Fibroblast of skin of right biceps (primary cell): ENCODE measurements at places on chromosomes 6 and 20.

DNA sequence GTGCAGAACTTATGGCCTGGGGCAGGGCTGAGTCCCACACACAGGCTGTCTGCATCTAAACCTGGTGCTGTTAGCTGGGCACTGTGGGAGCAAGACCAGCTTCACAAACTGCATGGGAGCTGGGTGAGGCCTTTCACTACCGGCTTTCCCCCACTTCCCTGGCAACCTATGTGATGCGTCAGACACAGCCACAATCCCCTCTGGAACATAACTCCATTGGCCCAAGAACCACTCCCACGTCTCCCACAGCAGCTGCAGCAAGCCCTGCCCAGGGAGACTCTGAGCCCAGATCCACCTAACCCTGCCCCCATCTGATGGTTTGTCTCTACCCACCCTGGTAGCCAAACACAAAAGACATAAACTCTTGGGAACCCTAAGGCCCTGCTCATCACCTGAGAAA, 9.3 kb downstream of the WDR27 start:
- no peak for DNase-seq

- no peak for DNase-seq
These were observed 11.3 kb upstream of the ZNF335 start for GRCh38 chr20:45983279-45983743.

GRCh38 chr6:8930009-8930408, 494.7 kb upstream of the SLC35B3 start:
- DNase-seq: no peak

GRCh38 chr6:298233-299103, 6.2 kb downstream of the DUSP22 start:
- no peak for DNase-seq

DNA sequence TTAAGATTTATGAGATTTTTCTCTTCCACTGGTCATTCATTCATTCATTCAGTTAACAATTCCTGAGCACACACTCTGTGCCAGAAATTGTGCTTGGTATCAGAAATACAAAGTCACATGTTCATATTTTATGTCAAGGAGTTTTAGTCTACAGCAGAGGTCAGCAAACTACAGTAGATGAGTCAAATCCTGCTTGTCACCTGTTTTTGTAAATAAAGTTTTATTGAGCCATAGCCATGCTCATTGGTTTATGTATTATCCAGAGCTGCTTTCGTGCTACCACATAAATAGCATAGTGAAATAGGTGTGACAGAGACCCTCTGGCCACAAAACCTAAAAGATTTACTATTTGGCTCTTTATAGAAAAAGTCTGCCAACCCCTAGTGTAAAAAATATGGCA, 46.8 kb downstream of the THEMIS start:
- no peak for DNase-seq

- peak; percentile 87 for DNase-seq
These were observed at the start of gene PHF1 for GRCh38 chr6:33410711-33411631. TSS of gene PHF1 (plus strand) at chr6:33411014. CDS start at chr6:33412264, 1,250 bp downstream.

- peak; percentile 8 for DNase-seq
These were observed 564.8 kb downstream of the RFPL4B start for GRCh38 chr6:112911959-112912358.

DNA sequence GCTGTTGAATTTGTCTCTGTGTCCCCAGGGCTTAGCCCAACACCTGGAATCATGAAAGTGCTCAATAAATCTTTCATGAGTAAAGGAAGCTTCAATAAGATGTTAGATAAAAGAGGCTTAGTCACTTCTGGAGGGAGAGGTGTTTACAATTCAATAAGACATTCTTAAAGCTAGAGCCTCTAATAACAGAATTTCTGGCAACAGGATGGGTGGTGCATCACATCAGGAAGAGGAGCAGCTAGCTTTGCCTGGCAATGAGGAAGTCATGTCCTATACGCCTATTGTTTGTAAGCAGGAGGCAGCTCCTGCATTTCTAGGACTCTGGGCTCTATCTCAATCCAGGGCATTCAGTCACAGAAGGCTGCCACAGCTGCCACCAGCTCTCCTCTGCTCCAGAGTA, 638.5 kb downstream of the EPM2A start:
- no peak for DNase-seq

DNA sequence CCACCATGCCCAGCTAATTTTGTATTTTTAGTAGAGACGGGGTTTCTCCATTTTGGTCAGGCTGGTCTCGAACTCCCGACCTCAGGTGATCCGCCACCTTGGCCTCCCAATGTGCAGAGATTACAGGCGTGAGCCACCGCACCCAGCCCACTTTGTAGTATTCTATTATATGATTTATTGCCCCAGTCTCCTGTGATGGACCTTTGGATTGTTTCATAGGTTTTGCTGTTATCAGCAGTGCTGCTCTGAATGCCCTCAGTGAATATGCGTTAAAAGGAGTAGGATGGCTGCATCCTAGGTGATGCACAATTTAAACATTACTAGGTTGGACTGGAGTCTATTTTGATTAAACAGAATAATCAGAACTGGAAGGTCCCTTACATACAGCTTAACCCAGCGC, 10.3 kb downstream of the ID1 start:
- no peak for DNase-seq

DNA sequence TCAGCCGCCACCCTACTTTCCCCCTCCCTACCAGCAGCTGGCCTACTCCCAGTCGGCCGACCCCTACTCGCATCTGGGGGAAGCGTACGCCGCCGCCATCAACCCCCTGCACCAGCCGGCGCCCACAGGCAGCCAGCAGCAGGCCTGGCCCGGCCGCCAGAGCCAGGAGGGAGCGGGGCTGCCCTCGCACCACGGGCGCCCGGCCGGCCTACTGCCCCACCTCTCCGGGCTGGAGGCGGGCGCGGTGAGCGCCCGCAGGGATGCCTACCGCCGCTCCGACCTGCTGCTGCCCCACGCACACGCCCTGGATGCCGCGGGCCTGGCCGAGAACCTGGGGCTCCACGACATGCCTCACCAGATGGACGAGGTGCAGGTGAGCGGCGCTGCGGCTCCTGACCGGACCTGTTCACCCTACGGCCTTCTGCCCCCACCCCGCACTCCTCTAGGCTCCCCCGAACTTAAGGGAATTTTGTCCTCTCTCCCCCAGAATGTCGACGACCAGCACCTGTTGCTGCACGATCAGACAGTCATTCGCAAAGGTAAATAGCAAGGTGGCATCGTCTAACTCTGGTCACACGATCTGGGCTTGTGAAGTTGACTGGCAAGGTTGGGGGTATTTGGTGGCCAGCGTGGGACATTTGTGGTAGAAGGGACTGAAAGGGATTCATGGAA, 2.3 kb downstream of the TFAP2C start:
- DNase-seq: no peak

DNA sequence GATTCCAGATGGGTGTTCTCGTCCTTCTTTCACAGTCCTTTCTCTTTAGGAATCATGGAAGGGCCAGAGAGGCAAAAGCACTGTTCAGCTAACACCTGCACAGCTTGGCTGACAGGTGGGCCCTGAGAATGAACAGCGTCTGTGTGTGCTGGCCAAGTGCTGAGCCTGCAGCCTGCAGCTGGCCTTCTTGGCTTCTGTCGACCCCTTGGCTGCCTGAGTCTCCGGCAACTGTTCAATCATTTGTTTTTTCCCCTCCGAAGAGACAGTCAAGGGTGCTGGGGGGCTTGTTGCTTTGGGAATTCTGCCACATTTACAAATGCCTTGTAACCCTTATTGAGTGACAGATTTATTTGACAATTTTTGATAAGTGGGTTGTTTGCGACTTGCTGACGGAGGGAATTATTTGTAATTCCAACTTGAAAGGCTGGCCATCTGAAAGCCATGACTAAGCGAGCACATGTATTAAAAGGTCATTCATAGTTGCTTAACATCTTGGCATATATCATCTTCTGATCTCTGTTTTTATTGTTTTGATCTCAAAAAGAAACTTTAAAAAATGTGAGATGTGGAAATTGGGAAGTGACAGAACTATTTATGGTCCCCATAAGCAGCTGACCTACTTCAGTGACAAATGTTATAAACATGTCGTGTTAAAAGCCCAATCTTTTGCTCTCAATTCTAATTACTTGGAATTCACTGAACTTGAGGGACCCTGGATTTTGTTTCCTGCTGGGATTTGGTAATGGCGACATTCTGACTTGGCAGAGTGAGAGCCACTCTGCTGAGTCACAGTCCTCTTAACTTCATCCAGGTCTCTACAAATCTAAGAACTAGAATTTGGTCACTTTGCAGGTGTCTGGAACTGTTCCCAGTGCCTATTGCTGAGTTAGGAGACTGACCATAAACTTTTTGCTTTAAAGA, 41.9 kb upstream of the FERMT1 start:
- DNase-seq: no peak

DNA sequence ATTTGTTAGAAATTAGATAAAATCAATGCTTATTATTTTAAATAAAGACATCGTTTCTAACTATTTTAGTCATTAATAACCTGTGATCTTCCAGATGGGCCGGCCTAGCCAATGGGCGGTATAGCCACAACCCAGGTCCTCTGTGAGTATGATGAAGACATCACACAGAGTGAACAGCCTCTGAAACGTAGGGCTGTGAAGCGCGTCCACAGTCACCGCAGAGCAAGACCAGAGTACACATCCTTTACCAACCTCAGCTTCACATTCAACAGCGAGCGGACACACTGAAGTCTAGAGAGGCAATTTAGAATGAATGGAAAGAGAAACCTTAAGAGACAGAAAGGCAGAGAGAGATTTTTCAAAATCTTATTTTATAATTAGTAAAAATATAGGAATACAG, 125.0 kb upstream of the RPS6KA2 start:
- no peak for DNase-seq

GRCh38 chr6:163260111-163260895, 154.2 kb upstream of the QKI start:
- DNase-seq: peak; percentile 23

DNA sequence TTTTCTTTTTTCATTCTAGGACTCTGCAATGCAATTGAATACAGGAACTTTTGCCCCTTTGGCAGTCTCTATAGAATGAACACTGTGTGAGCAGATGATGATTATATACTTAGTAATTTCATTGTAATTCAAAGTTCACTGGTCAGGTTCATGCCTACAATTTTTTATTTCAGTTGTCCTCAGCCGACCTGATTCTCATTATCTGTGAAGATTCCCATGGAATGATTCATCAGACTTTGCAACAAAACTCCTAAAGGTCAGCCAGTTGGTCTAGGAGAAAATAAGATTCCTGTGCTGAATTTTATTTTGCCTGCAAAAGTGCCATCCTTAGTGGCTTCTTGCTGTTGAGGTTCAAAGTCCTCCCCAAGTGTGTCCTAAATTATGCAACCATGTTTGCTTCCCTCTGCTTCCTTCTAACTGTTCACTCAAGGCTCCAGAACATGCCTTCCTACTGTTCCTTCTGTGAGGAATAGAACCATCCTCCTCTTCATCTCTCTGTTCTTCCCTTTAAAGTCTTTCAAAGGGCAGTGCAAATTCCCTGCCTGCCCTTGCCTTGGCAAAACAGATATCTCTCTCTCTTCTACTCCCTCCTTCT, 194.2 kb upstream of the CNR1 start:
- DNase-seq: peak; percentile 69

DNA sequence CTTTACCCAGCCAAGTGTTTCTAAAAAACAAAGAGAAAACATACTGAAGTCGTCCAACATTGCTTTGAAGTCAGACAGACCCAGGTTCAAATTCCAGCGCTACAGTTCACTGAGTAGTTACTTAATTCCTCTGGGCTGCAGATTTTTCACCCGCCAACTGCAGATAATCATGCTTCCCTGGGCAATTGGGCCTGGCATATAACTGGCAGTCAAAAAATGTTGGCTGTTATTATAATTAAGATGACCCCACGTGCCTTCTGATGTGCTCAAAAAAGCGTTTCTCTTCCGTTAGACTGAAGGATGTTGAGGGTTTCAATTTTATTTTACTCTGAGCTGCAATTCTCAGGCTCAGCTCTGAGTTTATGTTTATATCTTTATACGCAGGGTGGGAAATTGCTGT, 156.1 kb upstream of the CITED2 start:
- no peak for DNase-seq

DNA sequence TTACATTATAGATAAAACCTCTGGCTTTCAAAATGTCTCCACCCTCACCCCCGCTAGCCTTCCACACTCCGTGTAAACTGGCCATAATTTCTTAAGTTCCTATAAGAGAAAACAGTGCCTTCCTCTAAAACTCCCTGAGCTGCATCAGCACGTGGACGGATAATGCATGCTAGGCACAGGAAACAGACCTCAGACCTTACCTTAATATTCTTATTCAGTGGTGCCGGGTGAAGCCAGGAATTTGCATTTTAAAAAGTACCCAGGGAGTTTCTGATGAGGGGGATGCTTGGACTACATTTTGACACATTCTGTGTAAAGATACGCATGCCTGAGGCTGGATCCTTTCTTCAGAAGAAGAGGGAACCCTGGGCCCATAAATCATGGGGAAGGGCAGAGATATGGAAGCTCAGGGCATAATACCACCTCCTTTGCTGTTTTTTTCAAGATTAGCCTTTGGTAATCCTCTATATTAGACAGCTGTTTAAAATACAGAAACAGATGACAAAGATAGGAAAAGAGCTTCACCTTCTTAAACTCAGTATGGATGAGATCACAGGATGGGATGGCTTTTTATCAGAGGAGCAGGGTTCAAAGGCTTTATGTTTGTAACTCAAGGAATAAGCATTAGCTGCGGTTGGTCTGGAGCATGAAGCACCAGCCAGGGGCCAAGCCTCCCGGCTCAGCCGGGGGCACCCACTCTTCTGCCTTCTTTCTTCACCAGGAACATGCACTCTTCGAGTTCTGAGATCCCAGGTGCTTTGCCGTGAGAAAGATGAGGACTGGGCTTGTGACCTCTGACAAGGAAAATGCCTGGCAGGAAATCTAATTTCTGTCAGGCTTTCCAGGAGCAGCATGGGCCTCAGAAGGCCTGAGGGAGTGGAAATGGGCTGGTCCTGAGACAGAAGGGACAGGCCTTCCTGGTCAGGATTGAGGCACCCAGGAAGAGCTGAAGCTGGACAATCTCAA, 218.1 kb upstream of the SOX4 start:
- no peak for DNase-seq

GRCh38 chr6:118525913-118526780, 21.9 kb upstream of the PLN start:
- no peak for DNase-seq

GRCh38 chr20:5400164-5400762, 83.5 kb upstream of the PROKR2 start:
- DNase-seq: peak; percentile 17

- no peak for DNase-seq
These were observed 281.7 kb downstream of the CDH26 start for GRCh38 chr20:60239956-60240355.

- peak; percentile 72 for DNase-seq
These were observed 8.3 kb upstream of the NCOA3 start for GRCh38 chr20:47493175-47493962.
